WTC11 (cell line): ENCODE measurements at places on chromosomes 7 and 10. TPM values are rescaled to one million over a fixed set of nuclear protein-coding genes. Genes with fewer than 3 reads are reported as not detected.

SYT15 gene
- total RNA-seq = 1.2 to 1.6 TPM (median 1.5 TPM) in 3 replicates

SAMD9L gene
- 0.15 to 0.23 TPM (median 0.21 TPM) in 3 replicates for total RNA-seq

C10orf105 gene
- total RNA-seq = 0.48 to 0.99 TPM (median 0.85 TPM) in 3 replicates

DNAJC2 gene
- 30.5 to 39.7 TPM (median 31.3 TPM) in 3 replicates for total RNA-seq

SLC26A5 gene
- 0.15 to 0.46 TPM (median 0.41 TPM) in 3 replicates for total RNA-seq

APBB1IP gene
- 0.16 to 0.22 TPM (median 0.18 TPM) in 3 replicates for total RNA-seq

GRCh38 chr7:148912758-148913541, 28.9 kb upstream of the EZH2 start:
- H3K27me3 ChIP-seq = no peaks in the 10 kb centered on the region
- no peak for DNase-seq
- H3K27ac ChIP-seq = no peak overlapping the region

GRCh38 chr10:77809336-77809735, 117.2 kb downstream of the DLG5 start:
- no peak overlapping the region for H3K4me3 ChIP-seq
- no peaks in the 10 kb centered on the region for H3K4me1 ChIP-seq
- H3K27ac ChIP-seq = 0 out of 2 replicates have a peak overlapping the region, but pooled peaks have one; percentile 53
- H3K27me3 ChIP-seq = no peaks in the 10 kb centered on the region

- 0 out of 2 replicates have a peak, but pooled peaks cover 5% of the 10 kb centered on the region for H3K36me3 ChIP-seq
- no peak for DNase-seq
- H3K27me3 ChIP-seq = no peaks in the 10 kb centered on the region
- no peak overlapping the region for H3K4me3 ChIP-seq
- H3K27ac ChIP-seq = peak overlapping the region; percentile 75
Observed at GRCh38 chr10:97573021-97573420, 442 bp downstream of the ANKRD2 start.

DNA sequence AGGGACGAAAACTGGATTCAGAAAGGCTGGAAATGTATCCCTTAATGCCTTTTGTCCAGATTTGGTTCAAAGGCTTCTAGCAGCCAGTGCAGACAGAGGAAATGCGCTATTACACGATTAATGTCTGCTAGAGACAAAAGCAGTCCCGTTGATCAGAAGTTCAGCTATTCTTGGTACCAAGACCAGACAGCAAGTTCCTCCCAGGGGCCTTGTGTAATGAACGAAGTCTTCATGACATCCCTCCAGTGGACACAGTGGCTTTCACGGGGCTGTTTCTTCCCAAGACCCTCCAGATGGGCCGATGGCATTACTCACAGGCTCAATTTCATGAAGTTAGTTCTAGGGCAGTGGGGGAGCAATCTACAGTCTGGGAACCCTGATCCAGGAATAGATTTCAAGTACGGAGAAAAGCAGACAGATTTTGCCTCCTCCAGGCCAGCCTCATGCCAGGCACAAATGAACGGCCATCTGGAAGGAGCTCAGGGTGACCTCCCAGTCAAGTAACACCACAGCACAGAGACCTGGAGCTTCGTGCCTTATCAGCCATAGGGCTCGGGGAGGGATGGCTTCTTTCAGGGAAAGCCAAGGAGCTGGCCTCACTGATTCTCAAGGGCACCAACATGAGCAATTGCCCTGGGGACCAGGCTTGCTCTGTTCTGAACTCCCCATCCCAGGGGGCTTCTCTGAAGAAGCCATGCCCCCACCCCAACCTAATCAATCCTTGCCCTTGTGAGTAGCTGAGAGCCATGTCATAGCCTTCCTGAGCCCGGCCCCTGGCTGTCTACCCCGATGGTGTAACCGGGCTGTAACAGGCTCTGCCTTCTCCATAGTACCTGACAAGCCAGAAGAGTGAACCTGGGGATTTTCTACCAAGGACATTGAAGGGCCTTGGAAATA, 101.1 kb downstream of the PRKAG2 start:
- H3K27me3 ChIP-seq = peaks cover 7% of the 10 kb centered on the region
- H3K4me1 ChIP-seq = no peaks in the 10 kb centered on the region
- peaks cover 8% of the 10 kb centered on the region for H3K36me3 ChIP-seq
- no peak overlapping the region for H3K27ac ChIP-seq

- no peak overlapping the region for H3K4me3 ChIP-seq
- H3K27ac ChIP-seq = no peak overlapping the region
- DNase-seq = no peak
- H3K4me1 ChIP-seq = peaks cover 15% of the 10 kb centered on the region
Observed at GRCh38 chr7:112300831-112301407, 94.4 kb downstream of the ZNF277 start.
